ENCODE measurements at places on chromosomes 4 and X. TPM values are rescaled to one million over a fixed set of nuclear protein-coding genes. Genes with fewer than 3 reads are reported as not detected.

Gene PCDH10
- total RNA-seq, result not detected

- no peaks in the 10 kb centered on the region for H3K27me3 ChIP-seq
- no peak overlapping the region for H3K4me3 ChIP-seq
- no peak for DNase-seq
- H3K4me1 ChIP-seq, result no peaks in the 10 kb centered on the region
These were observed 471.6 kb downstream of the DTHD1 start for GRCh38 chr4:36753048-36753447.

DNA sequence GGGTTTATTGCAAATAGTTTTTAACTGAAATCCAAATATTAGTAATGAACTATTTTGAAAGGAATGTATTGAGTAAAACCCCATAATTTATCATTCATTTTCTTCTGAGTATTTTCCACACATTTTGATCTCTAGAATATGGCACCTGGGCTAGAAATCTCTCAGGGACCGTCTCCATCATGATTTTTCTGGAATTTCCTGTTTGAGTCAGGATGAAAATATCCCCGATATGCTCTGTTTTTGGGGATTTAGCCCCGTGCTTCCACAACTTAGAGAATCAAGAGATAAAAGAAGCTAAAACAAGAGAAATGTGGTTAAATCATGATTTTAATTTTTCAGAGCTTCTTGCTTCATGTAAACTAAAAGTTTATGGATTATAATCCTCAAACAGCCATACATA lies 114.2 kb downstream of the SPCS3 start:
- no peak overlapping the region for H3K27ac ChIP-seq
- no peaks in the 10 kb centered on the region for H3K27me3 ChIP-seq
- no peak overlapping the region for H3K4me3 ChIP-seq
- H3K36me3 ChIP-seq, result no peaks in the 10 kb centered on the region

Gene PDZD11
- total RNA-seq, result 35.1 TPM

Gene UGT2A1
- total RNA-seq, result not detected

DNA sequence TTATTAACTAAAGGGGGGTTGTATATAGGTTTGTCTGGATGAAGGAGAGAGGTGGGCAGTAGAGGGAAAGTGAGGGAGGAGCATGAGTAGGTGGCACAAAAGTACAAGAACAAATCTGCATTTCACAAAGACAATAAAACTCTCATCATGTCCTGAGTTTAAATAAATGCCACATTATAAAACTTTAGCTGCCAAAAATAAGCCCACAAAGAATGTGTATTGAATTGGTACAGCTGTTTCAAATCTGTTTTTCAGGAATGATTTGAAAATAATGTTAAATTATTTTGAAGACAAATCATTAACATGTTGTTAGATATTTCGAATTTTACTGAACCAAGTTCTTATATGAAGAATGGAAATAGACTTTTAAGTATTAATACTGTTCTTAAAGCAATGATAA lies 5.8 kb downstream of the CNKSR2 start:
- DNase-seq, result no peak
- H3K27ac ChIP-seq, result no peak overlapping the region
- H3K36me3 ChIP-seq, result no peaks in the 10 kb centered on the region
- H3K4me1 ChIP-seq, result peaks cover 27% of the 10 kb centered on the region

DNA sequence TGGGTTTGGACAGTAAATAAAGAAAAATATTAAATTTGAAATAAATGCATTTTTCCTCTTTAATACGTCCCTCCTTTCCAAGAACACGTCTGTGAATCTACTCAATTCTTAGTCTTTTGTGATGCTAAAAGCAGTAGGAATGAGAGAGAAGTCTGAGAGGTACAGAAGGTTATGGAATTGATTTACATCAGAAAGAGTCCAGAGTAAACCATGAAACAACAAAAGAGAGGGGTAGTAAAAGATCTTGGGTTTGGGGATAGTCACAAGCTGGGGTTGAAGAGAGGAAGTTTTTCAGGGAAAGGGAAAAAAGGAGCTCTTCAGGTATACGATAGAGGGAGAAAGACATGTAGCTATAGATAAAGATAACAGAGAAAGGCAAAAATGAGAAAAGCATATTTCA lies 215.4 kb downstream of the RAB28 start:
- DNase-seq, result no peak
- no peaks in the 10 kb centered on the region for H3K4me1 ChIP-seq
- no peaks in the 10 kb centered on the region for H3K27me3 ChIP-seq
- H3K4me3 ChIP-seq, result no peak overlapping the region

GRCh38 chr4:88967883-88968331 lies 89.1 kb downstream of the FAM13A start:
- H3K4me3 ChIP-seq, result no peak overlapping the region
- H3K4me1 ChIP-seq, result peaks cover 3% of the 10 kb centered on the region
- no peak overlapping the region for H3K27ac ChIP-seq
- no peak for DNase-seq
- no peaks in the 10 kb centered on the region for H3K36me3 ChIP-seq
- H3K27me3 ChIP-seq, result no peaks in the 10 kb centered on the region

DNA sequence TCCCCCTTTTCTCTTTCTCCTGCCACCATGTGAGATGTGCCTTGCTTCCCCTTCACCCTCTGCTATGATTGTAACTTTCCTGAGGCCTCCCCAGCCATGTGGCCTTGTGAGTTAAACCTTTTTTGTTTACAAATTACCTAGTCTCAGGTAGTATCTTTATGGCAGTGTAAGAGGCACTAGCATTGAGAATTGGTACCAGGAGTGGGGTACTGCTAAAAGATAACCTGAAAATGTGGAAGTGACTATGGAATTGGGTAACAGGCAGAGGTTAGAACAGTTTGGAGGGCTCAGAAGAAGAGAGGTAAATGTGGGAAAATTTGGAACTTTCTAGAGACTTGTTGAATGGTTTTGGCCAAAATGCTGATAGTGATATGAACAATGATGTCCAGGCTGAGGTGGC lies 182.0 kb downstream of the CHM start:
- DNase-seq, result no peak
- H3K4me3 ChIP-seq, result no peak overlapping the region
- H3K36me3 ChIP-seq, result peaks cover 46% of the 10 kb centered on the region
- H3K27me3 ChIP-seq, result no peaks in the 10 kb centered on the region

GRCh38 chr4:82810176-82810575 lies 11.6 kb upstream of the SCD5 start:
- no peak for DNase-seq
- peaks cover 12% of the 10 kb centered on the region for H3K27me3 ChIP-seq
- H3K4me3 ChIP-seq, result no peak overlapping the region

DNA sequence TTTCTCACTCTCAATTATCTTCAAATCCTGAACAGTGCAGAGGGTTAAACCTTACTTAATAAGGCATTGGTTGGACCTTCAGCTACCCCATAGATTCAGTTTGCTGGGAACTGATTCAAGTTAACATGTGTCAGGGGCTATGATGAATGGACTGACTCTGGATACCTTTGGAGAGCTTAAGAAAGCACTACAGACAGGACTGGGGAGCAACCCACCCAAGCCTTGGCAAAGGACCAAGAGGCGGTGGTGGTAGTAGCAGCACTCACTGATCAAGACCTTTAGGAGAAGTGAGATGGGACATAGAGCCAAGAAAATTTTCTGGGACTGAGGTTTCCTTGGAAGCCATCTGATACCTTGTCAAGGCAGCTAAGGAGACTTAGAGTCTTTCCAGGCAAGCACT lies 43.0 kb upstream of the TAPT1 start:
- DNase-seq, result no peak
- H3K27ac ChIP-seq, result no peak overlapping the region
- H3K27me3 ChIP-seq, result no peaks in the 10 kb centered on the region
- peaks cover 4% of the 10 kb centered on the region for H3K4me1 ChIP-seq

- H3K27ac ChIP-seq, result no peak overlapping the region
- no peaks in the 10 kb centered on the region for H3K27me3 ChIP-seq
- H3K36me3 ChIP-seq, result no peaks in the 10 kb centered on the region
- no peaks in the 10 kb centered on the region for H3K4me1 ChIP-seq
- H3K4me3 ChIP-seq, result no peak overlapping the region
- no peak for DNase-seq
These were observed 24.8 kb downstream of the PDGFC start for GRCh38 chr4:156946516-156947424.

- DNase-seq, result no peak
- no peak overlapping the region for H3K27ac ChIP-seq
- H3K36me3 ChIP-seq, result no peaks in the 10 kb centered on the region
- no peaks in the 10 kb centered on the region for H3K27me3 ChIP-seq
These were observed 235.3 kb downstream of the TENM3 start for GRCh38 chr4:182478475-182478874.

GRCh38 chr4:94968493-94968892 lies 210.7 kb downstream of the BMPR1B start:
- H3K4me3 ChIP-seq, result no peak overlapping the region
- H3K27me3 ChIP-seq, result no peaks in the 10 kb centered on the region
- no peak overlapping the region for H3K27ac ChIP-seq
- no peaks in the 10 kb centered on the region for H3K36me3 ChIP-seq
- no peak for DNase-seq

DNA sequence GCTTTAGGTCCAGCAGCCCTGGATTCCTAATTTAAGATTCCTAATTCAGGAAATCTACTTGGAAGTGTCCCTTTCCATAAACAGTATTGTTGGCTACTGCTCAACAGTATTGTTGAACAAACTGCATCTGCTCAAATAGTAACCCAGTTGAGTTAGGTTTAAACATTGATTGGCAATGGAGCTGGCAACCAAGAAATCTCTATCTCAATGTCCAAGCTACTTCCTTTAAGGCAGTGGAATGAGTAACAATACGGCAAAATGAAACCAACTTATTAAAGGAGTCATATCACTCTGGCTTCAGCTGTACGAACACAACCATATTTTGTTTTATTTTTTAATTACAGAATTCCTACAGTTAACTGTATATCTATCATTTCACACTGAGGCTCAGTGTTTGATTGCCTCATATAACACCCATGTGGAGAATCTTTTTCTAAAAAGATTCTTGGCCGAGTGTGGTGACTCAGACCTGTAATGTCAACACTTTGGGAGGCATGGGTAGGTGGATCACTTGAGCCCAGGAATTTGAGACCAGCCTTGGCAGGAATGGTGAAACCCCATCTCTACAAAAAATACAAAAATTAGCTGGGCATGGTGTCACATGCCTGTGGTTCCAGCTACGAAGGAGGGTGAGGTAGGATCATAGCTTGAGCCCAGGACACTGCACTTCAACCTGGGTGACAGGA lies 71.7 kb upstream of the IL13RA1 start:
- H3K27ac ChIP-seq, result no peak overlapping the region
- H3K4me3 ChIP-seq, result no peak overlapping the region
- no peaks in the 10 kb centered on the region for H3K4me1 ChIP-seq
- peaks cover 34% of the 10 kb centered on the region for H3K36me3 ChIP-seq
- H3K27me3 ChIP-seq, result no peaks in the 10 kb centered on the region

GRCh38 chr4:155738548-155738947 lies 20.3 kb upstream of the GUCY1B1 start:
- H3K27me3 ChIP-seq, result peaks cover 5% of the 10 kb centered on the region
- H3K4me1 ChIP-seq, result no peaks in the 10 kb centered on the region
- H3K4me3 ChIP-seq, result no peak overlapping the region
- no peak for DNase-seq

DNA sequence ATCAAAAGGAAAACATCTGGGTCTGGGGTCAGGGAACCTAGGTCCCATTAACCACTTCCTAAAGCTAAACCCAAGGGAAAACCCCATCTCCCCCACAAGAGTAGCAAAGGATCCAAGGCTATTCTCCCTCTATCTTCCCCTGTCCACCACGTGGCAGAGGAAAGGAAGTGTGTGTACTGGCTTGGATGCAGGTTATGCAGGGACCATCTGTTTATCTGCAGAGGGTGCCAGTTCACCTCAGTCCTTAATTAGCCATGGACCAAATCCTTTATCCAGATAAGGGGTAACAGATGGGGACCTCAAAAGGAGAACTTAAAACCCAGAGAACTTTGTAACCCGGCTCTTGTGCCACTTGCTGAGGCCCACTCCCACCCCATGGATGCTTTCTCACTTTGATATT lies 135.3 kb downstream of the ZNF518B start:
- H3K27ac ChIP-seq, result no peak overlapping the region
- H3K4me1 ChIP-seq, result no peaks in the 10 kb centered on the region
- no peak overlapping the region for H3K4me3 ChIP-seq
- H3K27me3 ChIP-seq, result no peaks in the 10 kb centered on the region
- H3K36me3 ChIP-seq, result no peaks in the 10 kb centered on the region

- H3K27me3 ChIP-seq, result no peaks in the 10 kb centered on the region
- H3K27ac ChIP-seq, result no peak overlapping the region
- no peak for DNase-seq
These were observed 45.0 kb upstream of the UPRT start for GRCh38 chrX:75228854-75229253.

Gene CYBB
- total RNA-seq, result not detected
